CD8-positive, alpha-beta memory T cell (primary cell): ENCODE measurements at places on chromosomes 12 and 14.
A peak's percentile ranks its signal among the peaks of the same experiment; 100 is the strongest.

DNA sequence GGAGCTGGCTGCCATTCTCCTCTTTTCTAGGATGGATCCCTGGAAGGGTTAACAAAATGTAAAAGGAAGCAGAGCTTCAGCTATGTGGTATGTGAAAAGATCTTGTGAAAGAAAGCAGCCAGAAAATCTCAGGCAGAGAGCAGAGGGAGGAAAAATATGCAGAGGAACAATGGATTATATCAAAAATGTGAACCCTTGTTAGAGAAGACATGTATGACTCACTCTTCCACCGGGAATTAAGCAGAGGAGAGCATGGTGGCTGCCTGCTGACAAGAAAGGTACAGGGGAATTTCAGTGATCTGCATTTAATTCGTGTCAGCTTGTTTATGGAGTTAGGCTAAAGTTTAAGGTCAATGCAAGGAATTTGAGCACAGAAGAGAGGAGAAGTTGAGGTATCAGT lies 46.3 kb downstream of the KCNA1 start:
- DNase-seq = no peak

DNA sequence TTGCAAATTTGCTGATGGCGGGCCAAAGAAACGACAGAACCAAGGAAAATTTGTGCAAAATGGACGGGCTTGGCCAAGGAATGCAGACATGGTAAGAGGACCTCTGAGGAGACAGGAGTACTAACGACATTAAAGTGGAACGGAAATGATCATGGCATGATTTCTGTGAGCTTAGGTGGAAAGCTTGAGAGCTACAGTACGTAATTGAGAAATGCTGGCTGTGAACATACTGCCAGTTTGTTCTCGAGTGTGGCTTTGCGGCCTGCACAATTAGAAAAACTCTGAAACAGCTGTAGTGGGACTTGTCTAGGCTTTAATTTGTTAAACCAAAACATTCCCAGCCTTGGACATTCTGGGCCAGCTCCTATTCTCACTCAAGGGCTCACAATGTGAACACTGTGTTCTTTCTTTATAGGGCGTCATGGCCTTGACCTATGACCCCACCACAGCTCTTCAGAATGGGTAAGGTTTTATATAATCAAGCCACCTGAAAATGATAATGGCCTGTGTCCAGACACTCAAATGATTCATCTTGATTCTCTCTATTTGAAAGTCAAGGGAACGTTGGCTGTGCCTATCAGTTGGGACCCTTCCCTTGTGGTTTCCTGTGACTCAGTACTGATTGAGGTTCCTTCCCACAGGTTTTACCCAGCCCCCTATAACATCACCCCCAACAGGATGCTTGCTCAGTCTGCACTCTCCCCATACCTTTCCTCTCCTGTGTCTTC lies 48.5 kb downstream of the BAZ2A start:
- peak; percentile 62 for DNase-seq

- no peak for DNase-seq
Observed at GRCh38 chr12:121911824-121912585, 6.4 kb upstream of the CFAP251 start.

DNA sequence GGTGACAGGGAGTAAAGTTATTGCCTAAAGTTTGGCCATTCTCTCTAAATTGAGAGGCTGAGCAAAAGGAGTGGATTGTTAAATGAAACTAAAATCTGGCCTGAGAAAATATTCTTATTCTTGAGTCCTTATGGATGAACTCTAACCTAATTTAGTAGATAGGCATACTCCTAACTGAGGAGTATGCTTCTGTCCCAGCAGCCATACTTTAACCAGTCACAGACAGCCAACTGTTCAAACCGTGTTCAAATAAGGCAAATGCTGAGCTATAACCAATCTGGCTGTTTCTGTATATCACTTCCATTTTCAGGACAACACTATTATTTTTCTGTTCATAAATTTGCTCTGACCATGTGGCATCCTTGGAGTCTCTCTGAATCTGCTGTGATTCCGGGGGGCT lies 75.9 kb upstream of the RERGL start:
- DNase-seq = no peak

- DNase-seq = no peak
Observed at GRCh38 chr14:75915045-75915444, 66.8 kb downstream of the TGFB3 start.
